BE2C (cell line): ENCODE measurements at places on chromosomes 7 and 10.

GRCh38 chr10:70341016-70341415, 41.4 kb downstream of the LRRC20 start:
- DNase-seq: no peak

DNA sequence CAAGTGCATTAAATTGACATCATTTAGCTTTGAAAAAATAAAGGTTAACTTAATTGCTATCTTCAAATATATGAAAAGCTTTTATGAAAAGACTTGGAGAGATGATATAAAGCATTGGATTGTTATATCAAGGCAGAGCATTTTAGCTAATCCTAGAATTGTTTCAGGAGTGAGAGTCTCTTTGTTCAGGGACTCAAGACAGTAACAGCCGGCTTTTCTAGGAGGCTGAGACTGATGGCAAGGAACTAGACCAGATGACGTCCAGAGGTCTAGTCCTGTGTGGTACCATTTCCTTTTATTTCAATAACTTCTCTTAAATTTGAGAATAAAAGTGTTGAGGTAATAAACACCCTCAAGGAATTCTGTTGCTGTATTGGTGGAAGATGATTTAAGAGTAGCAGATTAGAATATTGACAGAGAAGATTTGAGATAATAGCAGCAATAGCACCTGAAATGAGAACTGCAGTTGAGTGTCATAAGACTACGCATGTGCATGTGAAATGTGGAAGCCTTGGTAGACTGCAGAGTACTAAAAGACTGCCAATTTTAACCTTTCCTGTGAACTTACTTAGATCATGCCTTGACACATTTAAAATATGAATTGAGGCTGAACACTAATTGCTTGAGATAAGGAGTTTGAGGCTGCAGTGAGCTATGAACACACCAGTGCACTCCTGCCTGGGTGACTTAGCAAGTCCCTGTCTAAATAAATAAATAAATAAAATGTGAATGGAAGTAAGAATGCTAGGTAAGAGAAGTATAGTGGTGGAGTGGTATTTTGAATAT, 79.6 kb downstream of the ZNRF2 start:
- no peak for DNase-seq

DNA sequence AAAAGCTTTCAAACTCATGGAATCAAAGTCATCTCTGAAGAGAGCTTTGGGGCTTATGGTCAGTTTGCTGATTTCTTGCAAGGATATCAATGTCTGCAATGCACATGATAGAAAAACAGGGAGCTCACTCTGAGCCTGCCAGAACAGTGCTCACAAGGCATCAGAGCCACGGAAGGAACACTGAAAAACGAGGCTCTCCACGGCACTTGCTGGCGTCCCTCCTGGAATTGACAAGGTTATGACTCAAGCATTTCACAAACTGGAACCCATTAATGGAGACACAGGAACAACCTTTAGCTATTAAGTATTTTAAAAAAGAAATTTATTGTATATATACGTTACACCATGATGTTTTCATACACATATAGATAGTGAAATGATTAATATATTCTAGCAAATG, 266.3 kb downstream of the KCND2 start:
- no peak for DNase-seq

DNA sequence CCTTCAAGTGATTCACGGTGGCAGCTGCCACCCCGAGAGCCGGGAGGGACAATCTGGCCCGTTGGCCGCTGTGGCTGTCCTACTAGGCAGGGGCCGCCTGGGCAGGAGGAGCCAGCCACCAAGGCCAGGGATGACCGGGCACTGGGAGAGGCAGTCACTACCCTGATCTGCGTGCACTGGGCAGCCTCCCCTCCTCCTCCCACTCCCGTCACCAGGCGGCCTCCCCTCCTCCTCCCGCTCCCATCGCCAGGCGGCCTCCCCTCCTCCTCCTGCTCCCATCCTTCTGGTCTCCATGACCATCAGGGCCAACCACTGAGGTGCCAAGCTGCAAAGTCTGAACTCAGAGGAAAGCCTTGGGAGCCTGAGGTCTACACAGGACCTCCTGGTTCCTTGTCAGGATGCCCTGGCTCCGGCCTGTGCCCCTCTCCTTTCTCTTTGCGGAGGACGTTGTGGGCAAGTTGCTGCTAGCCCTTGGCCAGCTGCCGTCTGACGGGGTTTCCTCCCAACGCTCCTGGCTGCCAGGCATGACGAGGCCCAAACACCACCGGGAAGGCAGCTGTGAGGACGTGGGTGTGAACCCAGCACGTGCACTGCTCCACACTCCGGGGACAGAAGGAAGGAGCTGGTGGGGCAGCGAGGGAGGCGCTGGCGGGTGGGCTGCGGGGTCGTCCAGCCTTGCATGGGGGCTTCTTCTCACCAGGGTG, 131.1 kb downstream of the WDR37 start:
- DNase-seq: no peak

DNA sequence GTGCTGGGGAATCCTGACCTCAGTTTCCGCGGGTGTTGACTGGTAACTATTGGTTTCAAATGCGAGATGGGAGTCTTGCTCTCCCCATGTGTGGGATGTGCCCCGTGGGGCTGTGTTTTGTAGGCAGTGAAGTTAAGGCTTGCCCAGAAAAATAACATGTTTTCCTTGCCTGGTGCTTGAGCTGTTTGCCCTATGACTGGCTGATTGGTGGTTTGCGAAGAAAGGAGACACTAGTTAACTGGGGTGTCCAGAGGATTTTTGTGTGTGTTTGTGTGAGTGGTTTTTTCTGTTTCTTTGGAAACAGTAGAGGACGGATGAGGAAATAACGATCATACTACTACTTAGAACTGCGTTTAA, 61.9 kb downstream of the CREB5 start:
- no peak for DNase-seq

DNA sequence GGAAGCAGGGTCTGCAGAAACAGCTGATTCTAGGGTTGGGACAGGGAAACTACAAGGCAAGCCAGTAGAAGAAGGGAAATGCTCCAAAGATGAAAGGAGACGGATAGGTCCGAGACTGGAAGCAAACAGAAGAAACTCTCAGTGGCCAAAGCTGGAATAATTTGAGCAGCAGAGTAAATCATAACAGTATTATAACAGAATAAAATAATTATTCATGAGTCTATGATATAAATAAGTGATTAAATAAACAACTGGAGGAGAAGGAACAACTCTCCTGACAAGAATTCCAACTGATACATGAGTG, 27.6 kb downstream of the EZH2 start:
- no peak for DNase-seq

GRCh38 chr10:36725581-36726520, 399.5 kb upstream of the ANKRD30A start:
- peak; percentile 44 for DNase-seq

- DNase-seq: no peak
Observed at GRCh38 chr10:23448802-23449570, 10.1 kb downstream of the OTUD1 start.

DNA sequence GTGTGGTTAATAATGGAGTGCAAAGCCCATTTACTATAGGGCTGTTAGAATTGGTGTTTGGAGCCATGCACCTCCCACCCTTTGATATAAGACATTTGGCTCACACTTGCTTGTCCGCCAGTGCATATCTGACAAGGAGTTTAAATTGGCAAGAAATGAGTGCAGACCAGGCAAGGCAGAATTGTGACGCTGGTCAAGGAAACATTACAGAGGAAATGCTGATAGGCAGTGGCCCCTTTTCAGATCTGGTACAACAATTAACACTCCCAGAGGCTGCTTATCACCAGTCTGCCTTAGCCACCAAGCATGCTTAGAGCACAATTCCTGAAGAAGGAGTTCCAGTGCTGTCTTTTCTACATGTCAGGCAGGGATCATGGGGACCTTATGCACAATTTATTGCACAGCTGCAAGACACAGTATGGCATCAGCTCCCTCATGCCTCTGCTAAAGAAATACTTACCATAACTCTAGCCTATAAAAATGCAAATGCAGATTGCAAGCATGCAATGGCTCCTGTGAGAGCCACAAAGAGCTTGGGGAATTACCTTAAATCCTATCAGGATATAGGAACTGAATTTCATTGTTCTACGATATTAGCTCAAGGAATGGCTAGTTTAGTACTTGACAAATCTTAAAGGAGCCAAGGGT, 35.2 kb downstream of the OR13A1 start:
- no peak for DNase-seq

GRCh38 chr10:99234791-99235657, 628 bp downstream of the HPSE2 start:
- DNase-seq: no peak

GRCh38 chr10:5589661-5590511, 65.1 kb downstream of the CALML3 start:
- no peak for DNase-seq

GRCh38 chr7:81811956-81812865, 42.4 kb upstream of the HGF start:
- DNase-seq: no peak

GRCh38 chr10:287814-288213, 152.6 kb downstream of the ZMYND11 start:
- no peak for DNase-seq

GRCh38 chr7:27346531-27347275, 104.1 kb downstream of the EVX1 start:
- DNase-seq: peak; percentile 28

DNA sequence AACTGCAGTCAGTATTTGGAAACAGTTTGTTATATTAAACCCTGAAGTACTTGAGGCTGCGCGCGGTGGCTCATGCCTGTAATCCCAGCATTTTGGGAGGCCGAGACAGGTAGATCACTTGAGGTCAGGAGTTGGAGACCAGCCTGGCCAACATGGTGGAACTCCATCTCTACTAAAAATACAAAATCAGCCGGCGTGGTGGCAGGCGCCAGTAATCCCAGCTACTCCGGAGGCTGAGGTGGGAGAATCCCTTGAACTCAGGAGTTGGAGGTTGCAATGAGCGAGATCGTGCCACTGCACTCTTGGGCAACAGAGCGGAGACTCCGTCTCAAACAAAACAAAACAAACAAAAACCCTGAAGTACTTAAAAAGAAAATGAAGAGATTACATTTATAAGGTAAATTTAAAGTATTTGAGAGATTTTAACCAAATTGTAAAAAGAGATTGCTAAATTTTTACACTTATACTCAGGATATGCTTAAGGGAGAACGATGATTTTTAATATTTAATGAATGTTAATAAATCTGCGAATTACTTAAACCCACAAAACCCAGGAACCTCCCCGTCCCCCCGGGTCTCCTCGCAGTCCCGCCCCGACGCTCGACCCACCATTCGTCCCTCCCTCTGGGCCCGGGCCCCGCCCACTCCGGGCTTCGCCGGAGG, 425 bp upstream of the MTG1 start:
- no peak for DNase-seq

DNA sequence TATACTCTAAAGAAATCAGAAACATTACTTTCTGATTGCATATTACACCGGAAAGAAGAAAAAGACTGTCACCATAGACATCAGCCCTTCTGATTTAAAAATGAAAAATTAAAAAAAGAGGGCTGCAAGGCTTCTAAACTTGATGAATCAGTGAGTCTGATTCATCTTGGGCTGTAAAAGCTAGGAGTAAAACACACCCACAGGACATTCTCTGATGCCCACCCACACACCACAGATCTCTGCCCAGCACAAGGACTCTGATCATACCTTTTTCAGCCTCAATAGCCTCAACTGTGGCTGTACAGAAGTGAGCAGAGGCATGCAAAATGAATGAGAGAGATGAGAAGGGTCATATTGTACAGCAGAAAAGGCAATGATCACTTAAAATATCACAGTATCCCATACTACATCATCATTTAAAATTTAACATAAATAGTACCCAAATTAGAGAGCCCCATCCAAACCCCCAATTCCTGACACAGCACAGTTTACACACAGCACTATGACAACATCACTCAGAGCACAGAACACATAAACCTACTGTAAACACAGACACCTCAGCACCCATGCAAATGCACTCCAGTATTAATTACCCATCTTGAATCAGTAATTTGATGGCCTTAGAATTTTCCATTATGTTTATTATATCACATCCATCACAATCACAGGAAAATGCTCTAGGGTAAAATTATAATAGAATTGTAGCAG, 6.4 kb upstream of the MSS51 start:
- DNase-seq: no peak

DNA sequence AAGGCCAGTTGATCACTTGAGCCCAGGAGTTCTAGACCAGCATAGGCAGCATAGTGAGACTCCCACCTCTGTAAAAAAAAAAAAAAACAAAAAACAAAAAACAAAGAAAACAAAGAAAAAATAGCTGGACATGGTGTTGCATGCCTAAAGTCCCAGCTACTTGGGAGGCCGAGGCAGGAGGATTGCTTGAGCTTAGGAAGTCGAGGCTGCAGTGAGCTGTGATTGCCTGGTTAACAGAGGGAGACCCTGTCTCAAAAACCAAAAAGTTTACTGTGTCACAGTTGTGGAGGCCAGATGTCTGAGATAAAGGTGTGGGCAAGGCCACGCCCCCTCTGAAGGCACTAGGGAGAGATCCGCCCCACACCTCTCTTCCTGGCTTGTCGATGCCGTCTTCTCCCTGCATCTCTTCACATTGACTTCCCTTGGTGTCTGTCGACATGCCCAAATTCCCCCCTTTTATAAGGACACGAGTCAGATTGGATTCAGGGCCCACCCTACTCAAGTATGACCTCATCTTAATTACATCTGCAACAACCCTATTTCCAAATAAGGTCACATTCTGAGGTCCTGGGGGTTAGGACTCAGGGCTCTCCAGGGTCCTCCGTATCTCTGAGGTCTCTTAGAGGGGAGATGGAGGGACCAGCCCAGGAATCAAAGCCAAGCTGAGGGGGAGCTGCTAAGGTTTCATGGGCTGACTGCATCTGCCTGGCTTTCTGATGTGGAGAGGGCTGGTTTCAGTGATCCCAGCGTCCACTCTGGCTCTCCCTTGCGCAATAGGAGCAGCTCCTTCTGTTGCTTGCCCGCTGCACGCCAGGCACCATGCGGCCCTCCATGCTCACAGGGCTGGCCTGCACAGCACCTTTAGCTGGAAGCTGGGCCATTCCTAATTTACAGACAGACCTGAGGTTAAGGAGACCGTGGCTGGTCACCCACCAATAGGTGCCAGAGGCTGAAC, 23.1 kb downstream of the AGAP3 start:
- DNase-seq: no peak

GRCh38 chr10:58742141-58742540, 229.5 kb downstream of the BICC1 start:
- no peak for DNase-seq

- no peak for DNase-seq
Observed at GRCh38 chr7:30795161-30795948, 24.1 kb downstream of the MINDY4 start.

- no peak for DNase-seq
Observed at GRCh38 chr7:46707973-46708372, 786.9 kb upstream of the IGFBP3 start.

- no peak for DNase-seq
Observed at GRCh38 chr10:123062726-123063125, 53.9 kb downstream of the ACADSB start.

GRCh38 chr7:86558680-86559501, 84.8 kb upstream of the GRM3 start:
- DNase-seq: no peak

DNA sequence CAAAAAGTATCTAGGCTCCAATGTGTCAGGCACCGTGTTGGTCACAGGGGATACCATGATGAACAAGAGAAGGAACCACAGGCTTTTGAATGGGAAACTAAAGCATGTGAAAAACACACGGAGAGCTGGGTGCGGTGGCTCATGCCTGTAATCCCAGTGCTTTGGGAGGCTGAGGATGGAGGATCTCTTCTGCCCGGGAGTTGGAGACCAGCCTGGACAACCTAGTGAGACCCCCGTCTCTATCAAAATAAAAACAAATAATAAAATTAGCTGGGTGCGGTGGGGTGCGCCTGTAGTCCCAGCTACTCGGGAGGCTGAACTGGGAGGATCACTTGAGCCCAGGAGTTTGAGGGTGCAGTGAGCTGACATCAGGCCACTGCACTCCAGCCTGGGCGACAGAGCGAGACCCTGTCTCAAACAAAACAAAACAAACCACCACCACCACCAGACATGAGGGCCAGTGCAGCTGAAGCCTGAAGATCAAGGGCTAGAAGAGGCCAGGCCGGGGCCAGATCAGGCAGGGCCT, 611 bp upstream of the COPS6 start:
- no peak for DNase-seq
